ENCODE measurements at places on chromosomes 3 and 15. TPM values are rescaled to one million over a fixed set of nuclear protein-coding genes. Genes with fewer than 3 reads are reported as not detected.

DNA sequence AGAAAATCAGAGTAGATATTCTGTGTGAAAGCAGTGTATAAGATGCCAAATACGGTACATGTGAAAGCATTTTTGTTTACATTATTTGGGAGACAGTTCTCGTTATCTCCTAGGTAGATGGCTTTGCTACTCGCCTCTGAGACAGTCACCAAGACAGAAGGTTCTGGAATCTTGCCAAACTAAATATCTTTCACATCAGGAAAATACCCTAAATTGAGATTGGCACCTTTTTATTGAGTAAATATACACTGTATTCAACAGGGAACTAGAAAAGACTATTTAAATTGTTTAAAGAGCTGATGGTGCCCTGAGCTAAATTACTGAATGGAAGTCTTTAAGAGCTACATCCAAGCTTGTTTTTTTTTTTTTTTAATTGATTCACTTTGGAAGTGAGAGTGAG, 3.4 kb downstream of the FGD5 start:
- no peak for DNase-seq

- no peak for DNase-seq
Measured at GRCh38 chr3:149055575-149055974, 30.8 kb downstream of the HLTF start.

- no peak for DNase-seq
Measured at GRCh38 chr3:47495111-47495510, 18.4 kb downstream of the ELP6 start.

DNA sequence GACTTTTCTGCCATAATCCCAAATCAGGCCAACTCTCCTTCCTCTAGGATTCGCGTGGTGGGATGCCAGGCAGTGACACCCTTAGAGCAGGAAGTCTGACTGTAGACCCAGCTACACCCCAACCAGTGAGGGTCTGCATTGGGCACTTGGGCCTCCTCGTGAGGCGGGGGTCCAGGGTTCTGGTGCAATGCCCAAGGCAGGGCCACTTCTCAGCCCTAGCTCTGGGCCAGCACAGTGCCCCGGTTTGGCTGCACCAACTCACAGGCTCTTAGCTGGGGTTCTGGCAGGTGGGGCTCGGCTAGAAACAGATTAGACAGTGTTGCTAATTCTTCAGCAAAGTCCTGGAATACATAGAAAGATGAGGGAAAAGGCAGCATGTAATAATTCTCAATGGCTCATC, 12.7 kb downstream of the CDAN1 start:
- DNase-seq = no peak

- no peak for DNase-seq
Measured at GRCh38 chr15:58566029-58566428, 134.2 kb downstream of the LIPC start.

GRCh38 chr15:67189326-67190051, 65.0 kb downstream of the AAGAB start:
- DNase-seq = peak; percentile 94

MB21D2 gene
- 2.1 TPM for total RNA-seq

ALDH1A2 gene
- total RNA-seq = 14.2 TPM

DNA sequence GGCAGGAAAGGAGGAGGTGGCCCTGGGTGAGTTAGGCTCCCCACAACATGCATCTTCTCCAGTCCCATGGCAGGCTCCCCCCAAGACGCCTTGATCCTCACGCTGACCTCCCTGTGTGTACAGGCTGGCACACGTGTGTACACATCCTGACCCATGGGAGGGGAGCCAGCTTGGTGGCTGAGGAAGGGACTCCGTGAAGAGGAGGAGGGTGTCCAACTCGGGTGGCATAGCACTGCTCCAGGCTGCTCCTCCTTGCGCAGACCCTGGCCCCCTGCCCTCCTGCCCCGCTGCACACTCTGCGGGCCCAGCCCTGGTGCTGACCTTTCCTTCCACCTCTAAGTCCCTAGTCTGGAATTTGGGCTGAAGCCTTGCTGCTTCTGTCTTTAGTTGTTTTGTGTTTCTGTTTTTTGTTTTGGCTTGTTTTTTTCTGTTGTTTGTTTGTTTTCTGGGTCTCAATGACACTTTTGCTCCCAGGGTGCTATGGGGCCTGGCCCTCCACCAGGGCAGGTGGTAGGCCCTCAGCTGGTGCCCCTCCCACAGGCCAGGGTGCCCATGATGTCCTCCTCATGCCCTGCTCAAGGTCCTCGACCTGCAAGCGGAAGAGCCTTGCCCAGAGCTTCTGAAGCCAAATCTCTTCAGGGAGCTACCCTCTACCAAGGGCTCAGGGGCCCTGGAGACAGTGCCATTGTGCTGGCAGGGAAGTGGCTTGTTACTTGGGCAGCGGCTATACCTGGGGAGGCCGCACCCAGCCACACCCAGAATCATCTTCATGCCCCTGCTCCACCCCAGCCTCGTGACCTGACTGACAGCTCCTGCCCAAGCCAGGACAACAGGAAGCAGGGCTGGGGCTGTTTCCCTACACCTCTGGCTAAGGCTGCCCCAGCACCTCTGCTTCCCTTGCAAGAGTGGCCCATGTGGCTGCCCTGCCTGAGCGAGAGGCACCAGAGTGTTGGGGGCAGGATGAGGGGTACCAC, 5.1 kb downstream of the EPHB3 start:
- no peak for DNase-seq

DAZL gene
- not detected for total RNA-seq

DNA sequence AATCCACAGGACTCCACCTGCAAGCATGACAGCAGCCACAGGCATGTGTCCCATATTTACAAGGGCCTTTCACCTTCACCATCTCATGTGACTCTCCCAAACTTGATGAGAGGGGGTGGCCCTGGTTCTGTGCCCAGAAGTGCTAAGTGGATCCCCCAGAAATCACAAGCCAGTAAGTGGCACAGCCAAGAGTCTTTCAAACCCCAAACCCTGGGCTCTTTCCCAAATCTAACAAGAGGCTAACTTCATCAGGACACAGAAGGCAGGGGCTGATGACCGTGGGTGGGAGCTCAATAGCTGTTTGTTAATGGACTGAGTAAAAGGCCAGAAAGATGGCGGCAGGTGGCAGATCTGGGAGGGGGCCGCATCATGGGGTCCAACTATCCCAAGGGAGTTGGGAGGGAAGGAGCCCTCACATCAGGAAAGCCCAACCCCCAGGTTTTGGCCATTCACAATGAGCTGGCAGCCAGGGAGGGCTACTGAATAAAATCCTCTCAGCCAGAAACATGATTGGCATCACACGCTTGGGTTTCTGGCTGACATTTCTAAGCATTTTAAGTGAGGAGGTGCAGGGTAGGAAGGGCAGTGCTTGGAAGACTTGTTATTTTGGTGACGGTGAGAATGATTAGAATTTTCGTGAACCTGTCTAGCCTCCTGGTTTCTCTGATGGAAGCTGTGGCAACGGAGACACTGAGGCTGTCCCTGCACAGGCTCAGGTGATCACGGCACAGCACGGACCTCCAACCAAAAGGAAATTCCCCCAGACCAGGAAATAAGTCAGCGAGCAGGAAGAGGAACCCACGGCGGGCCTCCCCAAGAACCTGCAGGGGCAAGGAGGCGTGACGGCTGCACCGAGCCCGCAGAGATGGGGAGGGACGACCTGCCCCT, 109.3 kb downstream of the OXNAD1 start:
- DNase-seq = no peak

C2CD4A gene
- total RNA-seq = not detected

- DNase-seq = no peak
Measured at GRCh38 chr3:72332689-72333088, 515.6 kb downstream of the SHQ1 start.

DNA sequence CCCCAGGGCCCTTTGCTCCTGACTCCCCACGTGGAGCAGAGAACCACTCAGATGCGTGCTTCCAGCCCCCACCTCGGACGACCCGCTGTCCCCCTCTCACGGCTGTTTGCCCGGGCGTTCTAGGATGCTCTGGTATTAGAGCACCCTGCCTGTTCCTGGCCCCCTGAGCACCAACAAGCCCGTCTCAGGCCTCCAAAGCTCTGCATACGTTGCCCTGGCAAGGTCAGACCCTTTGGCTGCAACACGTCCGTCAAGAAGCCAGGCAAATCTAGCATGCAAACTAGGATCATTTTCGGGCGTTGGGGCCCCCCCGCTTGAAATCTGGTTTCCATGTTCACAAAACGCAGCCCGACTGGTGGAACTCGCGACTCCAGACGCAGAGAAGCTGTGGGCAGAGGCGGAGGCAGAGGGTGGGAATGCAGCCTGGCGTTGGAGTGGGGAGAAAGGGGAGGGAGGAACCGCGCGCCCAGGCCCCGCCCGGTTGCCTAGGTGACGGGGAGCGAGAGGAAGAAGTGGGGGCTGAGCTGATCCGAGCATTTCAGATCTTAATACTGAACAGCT, 86.2 kb upstream of the PIAS1 start:
- DNase-seq = peak; percentile 89

- peak; percentile 66 for DNase-seq
Measured at GRCh38 chr15:40893019-40893670, 1.1 kb upstream of the VPS18 start.

DNA sequence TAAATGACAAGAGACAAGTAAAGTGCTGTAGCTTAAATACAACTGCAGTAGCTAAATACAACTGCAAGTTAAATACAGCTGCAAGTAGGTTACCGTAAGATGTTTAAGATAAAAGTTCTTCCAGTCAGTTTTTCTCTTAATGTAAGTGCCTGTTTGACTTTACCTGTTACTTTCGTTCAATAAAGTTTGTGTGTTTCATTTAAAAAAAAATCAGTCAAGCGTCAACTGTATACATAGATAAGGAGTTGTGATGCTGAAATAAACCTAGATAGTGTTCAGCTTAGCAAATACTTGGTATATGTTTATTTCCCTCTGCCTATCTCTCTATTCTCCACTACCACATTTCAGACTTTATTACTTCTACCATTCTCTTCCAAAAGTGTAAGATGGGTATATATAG, 221.2 kb downstream of the NR2F2 start:
- DNase-seq = no peak

FRMD5 gene
- total RNA-seq = 43.0 TPM

DNA sequence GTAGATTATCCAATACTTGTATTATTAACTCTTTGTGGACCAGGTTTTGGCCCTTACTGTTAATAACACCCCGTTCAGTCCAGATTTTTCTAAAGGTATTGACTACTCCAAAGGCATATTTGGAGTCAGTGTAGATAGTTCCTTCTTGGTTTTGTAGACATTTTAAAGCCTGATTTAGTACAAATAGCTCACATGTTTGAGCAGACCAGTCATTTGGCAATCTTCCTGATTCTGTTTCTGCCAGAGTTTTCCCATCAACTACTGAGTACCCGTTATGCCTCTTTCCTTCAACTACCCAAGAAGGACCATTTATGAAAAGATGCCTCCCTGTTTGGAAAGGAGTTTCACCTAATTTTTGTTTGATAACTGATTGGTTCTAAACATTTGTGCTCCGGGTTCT, 82.0 kb downstream of the CHCHD4 start:
- no peak for DNase-seq

DNA sequence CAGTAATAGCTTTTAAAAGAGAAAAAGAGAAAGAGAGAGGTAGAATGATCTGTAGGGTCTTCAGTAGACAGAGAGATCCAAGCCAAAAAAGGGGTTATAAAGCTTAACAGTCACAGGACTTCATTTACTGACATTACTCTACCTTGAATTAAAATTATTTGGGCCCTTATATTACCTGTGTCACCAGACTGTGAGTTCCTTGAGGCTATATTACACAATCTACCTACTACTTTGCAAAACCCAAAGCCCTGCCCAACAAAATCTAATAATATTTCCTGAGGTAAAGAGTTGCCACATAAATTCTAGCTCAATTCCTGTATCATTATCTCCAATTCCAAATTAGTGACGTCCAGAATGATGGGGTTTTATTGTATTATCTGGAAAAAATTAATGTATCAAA, 1.9 kb downstream of the UBR1 start:
- no peak for DNase-seq

CASR gene
- total RNA-seq = not detected

SLC9C1 gene
- total RNA-seq = 0.95 TPM
